ENCODE measurements at places on chromosomes 2 and 18.

DNA sequence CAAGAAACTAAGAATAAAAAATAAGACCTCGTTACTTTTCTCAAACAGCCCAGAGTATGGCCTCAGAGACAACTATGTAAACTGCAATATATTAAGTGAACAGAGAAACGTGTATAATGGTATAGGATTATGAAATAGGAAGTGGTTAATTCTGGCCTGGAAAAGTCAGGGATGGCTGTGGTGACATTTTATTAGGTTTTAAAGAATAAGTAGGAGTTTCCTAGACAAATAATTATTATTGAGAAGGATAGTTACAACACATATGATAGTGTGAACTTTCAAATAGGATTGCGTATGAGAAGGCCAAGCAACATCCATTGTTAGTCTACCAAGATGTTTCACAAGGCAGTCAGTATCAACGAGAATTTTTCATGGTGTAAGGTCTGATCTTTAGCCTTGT, 244.1 kb downstream of the LPIN1 start:
- no peak for DNase-seq

- no peak for DNase-seq
These were observed 32.7 kb upstream of the PRLH start for GRCh38 chr2:237533668-237534161.

DNA sequence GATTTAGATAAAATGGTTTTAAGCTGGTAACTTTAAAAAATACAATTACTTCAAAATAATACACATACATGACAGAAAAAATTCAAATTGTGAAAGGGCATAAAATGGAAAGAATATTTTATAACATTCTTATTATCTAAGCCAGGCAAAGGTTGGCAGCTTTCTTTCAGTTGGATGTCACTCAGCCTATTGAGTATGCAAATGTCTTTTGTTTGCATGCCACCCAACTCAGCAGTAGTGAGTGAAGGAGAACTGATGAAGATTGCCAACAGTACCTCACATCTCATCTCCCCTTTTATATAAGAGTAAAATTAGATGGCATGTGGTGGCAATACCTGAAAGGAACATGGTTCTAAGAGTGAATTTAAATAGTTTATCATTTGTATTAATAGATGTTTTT, 24.8 kb downstream of the BMPR2 start:
- DNase-seq: no peak

- no peak for DNase-seq
These were observed 43.0 kb upstream of the BCL11A start for GRCh38 chr2:60596411-60596810.

DNA sequence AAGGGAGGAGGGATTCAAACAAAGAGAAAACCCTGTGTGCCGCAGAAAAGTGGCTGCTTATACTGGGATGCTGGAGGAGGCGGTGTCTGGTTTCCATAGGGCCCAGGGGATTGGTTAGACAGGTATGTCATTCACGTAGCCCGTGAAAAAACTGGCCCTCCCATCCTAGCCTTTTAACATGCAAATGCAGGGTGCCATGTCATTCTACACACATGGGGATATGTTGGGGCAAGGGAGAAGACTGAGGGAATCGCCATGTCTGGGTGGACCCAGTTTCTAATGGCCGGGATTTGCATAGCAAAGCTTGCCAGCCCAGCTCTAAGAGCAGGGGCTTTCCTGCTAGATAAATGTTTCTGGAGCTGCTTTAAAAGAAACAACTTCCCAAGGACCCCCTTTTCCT, 8.2 kb upstream of the RNU2-63P start:
- no peak for DNase-seq

DNA sequence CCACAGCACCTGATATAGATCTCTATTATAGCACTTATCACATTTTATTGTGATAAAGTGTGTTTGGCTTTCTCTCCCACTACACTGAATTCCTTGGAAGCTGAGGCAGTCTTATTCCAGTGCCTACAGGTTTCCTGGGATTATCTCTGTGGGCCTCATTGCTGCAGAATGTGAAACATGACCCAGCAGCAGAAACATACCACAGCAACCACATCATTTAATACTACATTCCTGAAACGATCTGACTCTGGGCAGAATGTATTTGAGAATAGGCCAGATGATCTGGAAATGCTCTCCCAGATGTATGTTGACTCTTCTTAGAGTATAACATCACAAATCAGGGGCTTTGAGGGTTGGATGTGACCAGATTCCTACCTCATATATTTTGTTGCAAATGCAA, 323.5 kb upstream of the TANK start:
- no peak for DNase-seq

DNA sequence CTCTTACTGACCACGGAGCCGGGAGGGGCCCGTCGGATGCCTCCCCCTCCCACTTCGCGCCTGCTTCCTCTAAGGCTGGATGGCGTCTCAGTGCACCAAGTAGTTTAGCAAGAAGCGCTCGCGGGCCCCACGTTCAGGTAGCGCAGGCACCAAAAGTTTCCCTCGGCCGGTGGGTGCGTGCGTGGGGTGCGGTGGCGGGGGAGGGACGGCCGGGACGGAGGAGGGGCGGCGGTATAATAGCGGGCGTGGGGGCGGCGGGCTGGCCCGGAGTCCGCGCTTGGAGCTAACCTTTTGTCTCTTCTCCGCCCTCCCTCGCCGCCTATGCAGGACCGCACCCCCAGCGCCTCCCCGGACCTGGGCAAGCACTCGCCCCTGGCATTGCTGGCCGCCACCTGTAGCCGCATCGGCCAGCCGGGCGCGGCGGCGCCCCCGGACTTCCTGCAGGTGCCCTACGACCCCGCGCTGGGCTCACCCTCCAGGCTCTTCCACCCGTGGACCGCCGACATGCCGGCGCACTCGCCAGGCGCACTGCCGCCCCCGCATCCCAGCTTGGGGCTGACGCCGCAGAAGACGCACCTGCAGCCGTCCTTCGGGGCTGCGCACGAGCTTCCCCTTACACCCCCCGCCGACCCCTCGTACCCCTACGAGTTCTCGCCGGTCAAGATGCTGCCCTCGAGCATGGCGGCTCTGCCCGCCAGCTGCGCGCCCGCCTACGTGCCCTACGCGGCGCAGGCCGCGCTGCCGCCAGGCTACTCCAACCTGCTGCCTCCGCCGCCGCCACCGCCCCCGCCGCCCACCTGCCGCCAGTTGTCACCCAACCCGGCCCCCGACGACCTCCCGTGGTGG, 1.0 kb downstream of the SP5 start:
- no peak for DNase-seq

GRCh38 chr2:108377401-108377800, 353 bp upstream of the SULT1C4 start:
- DNase-seq: no peak

DNA sequence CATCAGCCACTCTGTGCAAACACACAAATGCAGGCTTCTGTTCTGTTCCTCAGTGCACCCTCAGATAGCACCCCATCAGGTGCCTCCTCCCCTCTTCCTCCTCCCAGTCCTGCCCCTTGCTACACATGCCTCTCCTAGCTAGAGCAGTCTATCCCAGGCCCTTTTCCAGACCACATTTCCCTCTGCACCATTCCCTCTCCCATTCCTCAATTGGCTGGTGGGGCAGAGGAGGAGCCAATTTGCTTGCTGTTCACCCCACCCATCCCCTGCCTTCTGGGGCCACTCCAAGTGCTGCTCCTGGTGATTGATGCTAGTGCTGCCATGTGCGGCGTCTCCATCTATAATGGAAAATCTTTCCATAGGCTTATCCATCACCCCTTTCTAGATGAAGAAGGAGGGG, 5.4 kb downstream of the CFAP65 start:
- DNase-seq: no peak

- DNase-seq: no peak
These were observed 183.0 kb upstream of the ZC3H15 start for GRCh38 chr2:186303091-186303490.

DNA sequence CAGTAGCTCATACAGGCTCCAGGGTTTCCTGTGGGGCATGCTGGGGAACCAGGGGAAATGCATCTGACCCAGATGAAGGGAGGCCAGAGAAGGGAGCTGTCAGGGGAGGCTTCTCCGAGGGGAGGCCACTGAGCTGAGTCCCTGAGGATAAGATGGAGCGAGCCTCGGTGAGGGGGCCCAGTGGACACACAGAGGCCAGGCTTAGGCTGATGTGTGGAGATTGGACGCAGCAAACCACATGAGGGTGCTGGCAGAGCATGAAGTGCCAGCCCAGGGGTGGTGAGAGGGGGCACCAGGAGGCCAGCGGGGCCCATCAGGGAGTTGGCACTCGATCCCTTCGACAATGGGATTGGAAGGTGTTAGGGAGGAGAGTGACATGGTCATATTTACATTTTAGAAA, 235.0 kb downstream of the KLHL29 start:
- no peak for DNase-seq

GRCh38 chr2:133054297-133054696, 384.3 kb upstream of the LYPD1 start:
- no peak for DNase-seq

- no peak for DNase-seq
These were observed 113.1 kb downstream of the MREG start for GRCh38 chr2:215900203-215900611.

DNA sequence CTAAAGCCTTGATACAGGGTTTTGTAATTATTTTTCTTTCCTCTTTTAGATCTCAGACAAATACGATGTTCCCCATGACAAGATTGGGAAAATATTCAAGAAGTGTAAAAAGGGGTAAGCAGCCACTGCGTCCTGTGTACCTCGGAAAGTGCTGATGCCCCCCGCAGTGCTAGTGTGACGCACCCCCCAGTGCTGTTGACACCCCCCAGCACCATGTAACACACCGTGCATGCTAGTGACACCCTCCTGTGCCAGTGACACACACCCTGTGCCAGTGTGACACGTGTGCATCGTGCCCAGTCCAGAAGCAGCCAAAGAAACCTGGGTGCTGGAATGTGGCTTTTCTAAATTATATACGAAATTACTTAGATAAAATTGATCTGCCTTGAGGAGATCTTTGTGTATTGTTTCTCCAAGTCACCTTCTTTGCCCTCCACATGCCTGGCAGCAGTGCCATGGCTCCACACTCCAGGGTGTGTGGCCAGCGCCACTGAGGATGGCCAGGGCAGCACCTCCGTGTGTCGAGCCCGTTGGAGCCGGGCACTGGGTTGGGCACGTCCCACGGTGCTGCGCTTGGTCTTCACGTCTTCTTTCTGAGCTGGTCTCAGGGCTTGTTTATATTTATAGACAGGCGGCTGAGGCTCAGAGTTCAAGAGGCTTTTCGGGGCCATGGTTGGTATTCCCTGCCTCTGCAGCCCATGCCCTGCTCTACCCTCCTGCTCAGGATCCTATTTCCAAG, 44.3 kb upstream of the KLF11 start:
- DNase-seq: no peak

GRCh38 chr18:34647251-34647650, 62.8 kb upstream of the DTNA start:
- DNase-seq: no peak

- no peak for DNase-seq
These were observed 392.4 kb downstream of the TXNL1 start for GRCh38 chr18:56245866-56246580.

All from GDM1 (cell line).